ENCODE measurements at places on chromosomes 16 and 17. TPM values are rescaled to one million over a fixed set of nuclear protein-coding genes. Genes with fewer than 3 reads are reported as not detected.

Gene KRT17
- 1.9 TPM for total RNA-seq

Gene CLDN9
- 1.6 TPM for total RNA-seq

Gene PIGL
- 14.8 TPM for total RNA-seq

Gene TBC1D26
- total RNA-seq = 0.05 TPM

Gene OTOA
- not detected for total RNA-seq

Gene CLTC
- 221 TPM for total RNA-seq

Gene MPP3
- 7.1 TPM for total RNA-seq

GRCh38 chr17:19716108-19717030 lies at the start of gene SLC47A2:
SLC47A2 (minus strand) TSS chr17:19716584; CDS start chr17:19716555, 29 bp downstream.
- H3K36me3 ChIP-seq = no peaks in the 10 kb centered on the region
- H3K27ac ChIP-seq = no peak within 1 kb of the TSS
- peaks cover 3% of the 10 kb centered on the region for H3K4me1 ChIP-seq
- no peaks in the 10 kb centered on the region for H3K27me3 ChIP-seq

DNA sequence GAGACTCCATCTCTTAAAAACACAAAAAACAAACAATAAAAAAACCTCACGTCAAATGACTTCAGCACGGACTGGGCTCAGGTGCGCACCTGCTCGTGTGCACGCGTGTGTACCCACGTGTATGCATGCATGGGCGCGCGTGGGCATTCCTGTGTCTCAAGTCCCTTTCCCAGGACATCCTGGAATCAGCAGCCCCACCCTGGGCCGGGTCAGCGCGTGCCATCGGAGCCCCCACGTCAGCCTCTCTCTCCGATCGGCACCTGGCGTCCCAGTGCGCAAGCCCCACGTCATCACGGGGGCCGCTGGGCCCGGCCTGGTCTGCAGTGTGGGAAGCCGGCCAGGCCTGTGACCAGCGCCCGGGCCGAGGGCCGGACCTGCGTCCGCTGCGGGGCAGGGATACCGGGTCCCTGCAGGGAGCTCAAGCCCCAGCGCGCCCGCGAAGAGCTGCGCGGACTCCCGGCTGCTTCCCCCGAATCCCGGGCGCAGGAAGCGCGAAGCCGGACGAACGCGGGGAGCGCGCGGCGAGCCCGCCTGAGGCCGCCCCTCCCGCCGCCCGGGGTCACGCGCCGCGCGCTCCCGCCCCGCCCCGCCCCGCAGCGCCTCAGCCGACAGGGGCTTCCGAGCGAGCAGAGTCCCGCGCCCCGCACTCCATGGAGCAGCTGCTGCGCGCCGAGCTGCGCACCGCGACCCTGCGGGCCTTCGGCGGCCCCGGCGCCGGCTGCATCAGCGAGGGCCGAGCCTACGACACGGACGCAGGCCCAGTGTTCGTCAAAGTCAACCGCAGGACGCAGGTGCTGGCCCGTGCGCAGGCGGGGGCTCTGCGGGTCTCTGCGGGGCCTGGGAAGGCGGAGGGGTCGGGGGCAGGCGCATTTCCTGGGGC lies at the start of gene FN3K:
FN3K (plus strand) TSS at position 629 of the 880 bp plus-strand sequence; CDS start at position 651, 22 bp downstream.
- H3K4me1 ChIP-seq = no peaks in the 10 kb centered on the region
- H3K27ac ChIP-seq = peak within 1 kb of the TSS; percentile 76
- DNase-seq = no peak
- peak within 1 kb of the TSS; percentile 56 for H3K4me3 ChIP-seq

DNA sequence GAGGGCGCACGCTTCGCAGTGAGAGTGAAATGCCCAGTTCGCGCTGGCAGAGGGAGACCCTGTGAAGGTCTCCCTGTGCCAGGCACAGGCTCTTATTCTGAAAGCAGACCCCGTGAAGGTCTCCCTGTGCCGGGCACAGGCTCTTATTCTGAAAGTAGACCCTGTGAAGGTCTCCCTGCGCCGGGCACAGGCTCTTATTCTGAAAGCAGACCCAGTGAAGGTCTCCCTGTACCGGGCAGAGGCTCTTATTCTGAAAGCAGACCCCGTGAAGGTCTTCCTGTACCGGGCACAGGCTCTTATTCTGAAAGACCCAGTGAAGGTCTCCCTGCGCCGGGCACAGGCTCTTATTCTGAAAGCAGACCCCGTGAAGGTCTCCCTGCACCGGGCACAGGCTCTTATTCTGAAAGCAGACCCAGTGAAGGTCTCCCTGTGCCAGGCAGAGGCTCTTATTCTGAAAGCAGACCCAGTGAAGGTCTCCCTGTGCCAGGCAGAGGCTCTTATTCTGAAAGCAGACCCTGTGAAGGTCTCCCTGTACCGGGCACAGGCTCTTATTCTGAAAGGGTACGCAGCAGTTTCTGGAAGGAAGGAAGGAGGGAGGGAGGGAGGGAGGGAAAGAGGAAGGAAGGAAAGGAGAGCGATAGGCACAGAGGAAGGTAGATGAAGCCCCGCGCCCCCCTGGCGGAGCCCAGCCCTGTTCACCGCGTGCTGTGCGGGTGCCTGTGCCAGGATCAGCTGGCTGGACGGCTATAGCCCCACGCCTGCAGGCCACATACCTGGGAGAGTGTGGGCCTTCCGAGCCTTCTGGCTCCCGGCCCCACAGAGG lies 55.3 kb downstream of the WDR45B start:
- DNase-seq = no peak
- peaks cover 4% of the 10 kb centered on the region for H3K36me3 ChIP-seq
- H3K27me3 ChIP-seq = no peaks in the 10 kb centered on the region
- H3K27ac ChIP-seq = peak overlapping the region; percentile 78
- H3K4me3 ChIP-seq = peak overlapping the region; percentile 33

DNA sequence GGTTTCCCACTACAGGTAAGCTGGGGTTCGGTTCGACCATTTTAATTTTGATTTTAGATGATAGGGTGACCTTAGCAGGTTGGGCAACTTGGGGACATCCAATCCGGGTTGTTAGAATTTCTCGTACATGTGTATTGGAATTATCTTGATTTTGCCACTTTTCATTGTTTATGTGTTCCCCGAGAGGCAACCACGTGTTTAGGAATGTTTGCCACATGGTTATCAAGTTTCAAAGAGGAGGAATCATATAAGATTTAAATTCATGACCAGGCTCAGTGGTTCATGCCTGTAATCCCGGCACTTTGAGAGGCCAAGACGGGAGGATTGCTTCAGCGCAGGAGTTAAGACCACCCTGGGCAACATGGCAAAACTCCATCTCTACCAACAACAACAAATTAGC lies 10.0 kb upstream of the SLC47A1 start:
- H3K4me1 ChIP-seq = no peaks in the 10 kb centered on the region
- no peak for DNase-seq
- no peak overlapping the region for H3K4me3 ChIP-seq
- no peaks in the 10 kb centered on the region for H3K27me3 ChIP-seq

- peak overlapping the region; percentile 83 for H3K4me3 ChIP-seq
- H3K27ac ChIP-seq = peak overlapping the region; percentile 99
- DNase-seq = no peak
- H3K27me3 ChIP-seq = no peaks in the 10 kb centered on the region
- H3K36me3 ChIP-seq = peaks cover 16% of the 10 kb centered on the region
These were observed 18.6 kb downstream of the PRCD start for GRCh38 chr17:76558198-76559095.

DNA sequence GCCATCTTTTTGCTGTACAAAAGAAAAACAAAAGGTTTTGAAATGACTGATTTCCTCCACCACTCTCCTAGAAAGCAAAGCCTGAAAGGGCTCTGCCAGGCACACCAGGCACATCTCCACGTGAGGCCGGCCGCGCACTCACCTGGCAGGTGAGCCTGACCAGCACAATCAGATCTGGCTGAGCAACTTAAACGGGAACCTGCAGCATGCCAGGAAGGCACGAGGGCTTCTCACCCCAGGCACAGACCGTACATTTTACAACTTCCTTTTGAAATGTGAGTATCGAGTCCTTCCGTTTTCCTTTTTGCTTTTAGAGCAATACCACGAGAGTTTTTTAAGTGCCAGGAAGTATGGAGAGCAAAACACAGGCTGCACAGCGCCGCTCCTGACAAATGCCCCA lies 22.5 kb downstream of the SLC38A10 start:
- peaks cover 12% of the 10 kb centered on the region for H3K36me3 ChIP-seq
- no peaks in the 10 kb centered on the region for H3K4me1 ChIP-seq

- no peak for DNase-seq
- no peak overlapping the region for H3K27ac ChIP-seq
- H3K27me3 ChIP-seq = no peaks in the 10 kb centered on the region
- H3K4me1 ChIP-seq = peaks cover 24% of the 10 kb centered on the region
- H3K36me3 ChIP-seq = no peaks in the 10 kb centered on the region
These were observed 75.2 kb upstream of the KSR1 start for GRCh38 chr17:27381007-27381501.

GRCh38 chr17:82230609-82231311 lies 1.9 kb downstream of the SLC16A3 start:
- peaks cover 15% of the 10 kb centered on the region for H3K36me3 ChIP-seq
- peak overlapping the region; percentile 98 for H3K27ac ChIP-seq
- H3K4me3 ChIP-seq = peak overlapping the region; percentile 72
- DNase-seq = no peak

GRCh38 chr17:72756256-72756655 lies 336.2 kb downstream of the SLC39A11 start:
- H3K36me3 ChIP-seq = no peaks in the 10 kb centered on the region
- H3K27ac ChIP-seq = no peak overlapping the region
- no peak for DNase-seq
- no peaks in the 10 kb centered on the region for H3K4me1 ChIP-seq
- no peaks in the 10 kb centered on the region for H3K27me3 ChIP-seq

DNA sequence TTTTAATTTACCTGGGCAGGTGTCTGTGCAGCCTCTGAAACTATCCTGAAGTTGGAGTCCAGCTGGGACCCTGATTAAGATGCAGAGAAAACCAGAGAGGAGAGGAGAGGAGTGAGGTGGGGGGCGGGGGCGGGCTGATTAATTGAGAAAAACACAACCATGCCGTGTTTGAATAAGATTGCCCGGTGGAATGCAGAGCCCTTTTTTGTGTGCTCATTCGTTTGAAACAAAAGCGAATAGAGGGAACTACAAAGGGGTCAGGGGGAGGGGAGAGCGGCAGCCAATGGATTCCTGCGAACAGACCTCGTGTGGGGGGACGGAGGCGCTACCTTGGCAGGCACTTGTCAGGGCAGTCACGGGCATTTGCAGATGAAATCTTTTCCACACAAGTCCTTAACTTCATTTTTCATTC lies 355.8 kb downstream of the SOX9 start:
- H3K27ac ChIP-seq = peak overlapping the region; percentile 94
- peaks cover 73% of the 10 kb centered on the region for H3K4me1 ChIP-seq
- no peak for DNase-seq
- no peaks in the 10 kb centered on the region for H3K36me3 ChIP-seq
- peak overlapping the region; percentile 7 for H3K4me3 ChIP-seq

DNA sequence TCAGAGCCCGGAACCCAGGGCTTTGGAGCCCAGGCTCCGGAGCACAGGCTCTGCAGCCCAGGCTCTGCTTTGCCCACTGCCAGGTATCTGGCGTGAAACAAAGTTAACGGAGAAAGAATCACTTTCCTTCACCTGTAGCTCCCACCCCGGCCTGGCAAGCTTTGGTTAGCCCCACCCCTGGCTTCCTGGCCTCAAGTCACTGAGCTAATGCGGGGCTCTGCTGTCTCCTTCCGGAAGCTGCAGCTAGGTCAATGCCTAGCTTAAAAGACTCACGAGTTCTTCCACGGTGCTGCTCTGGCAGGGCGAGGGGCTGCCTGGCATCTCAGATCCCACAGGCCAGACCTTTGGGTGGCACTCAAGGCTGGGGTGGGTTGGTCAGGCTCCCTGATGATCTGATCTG lies 21.1 kb upstream of the SPPL2C start:
- no peak overlapping the region for H3K27ac ChIP-seq
- H3K27me3 ChIP-seq = no peaks in the 10 kb centered on the region

DNA sequence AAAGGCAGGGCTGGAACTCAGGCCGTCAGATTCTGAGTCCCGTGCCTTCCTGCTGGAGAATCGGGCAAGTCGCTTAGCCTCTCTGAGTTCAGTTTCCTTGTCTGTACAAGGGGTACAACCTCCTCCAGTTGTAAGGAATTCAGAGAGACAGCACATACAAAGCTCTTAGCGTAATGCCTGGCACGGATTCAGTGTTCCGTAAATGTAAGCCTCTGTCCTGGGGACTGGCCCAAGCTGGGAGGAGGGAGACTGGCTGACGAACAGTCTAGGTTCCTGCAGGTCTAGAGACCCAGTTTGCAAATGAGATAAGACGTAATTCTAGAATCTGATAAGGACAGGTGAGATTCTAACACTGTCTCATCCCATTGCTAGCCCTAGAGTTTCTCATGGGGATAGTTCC lies 9.9 kb downstream of the METTL22 start:
- no peak overlapping the region for H3K4me3 ChIP-seq
- H3K27me3 ChIP-seq = no peaks in the 10 kb centered on the region
- H3K36me3 ChIP-seq = peaks cover 5% of the 10 kb centered on the region
- H3K27ac ChIP-seq = no peak overlapping the region
- DNase-seq = no peak
- no peaks in the 10 kb centered on the region for H3K4me1 ChIP-seq

GRCh38 chr17:62562656-62563055 lies 64.8 kb upstream of the MRC2 start:
- no peak overlapping the region for H3K27ac ChIP-seq
- H3K27me3 ChIP-seq = no peaks in the 10 kb centered on the region
- no peak for DNase-seq
- H3K4me1 ChIP-seq = peaks cover 8% of the 10 kb centered on the region
- 0 out of 2 replicates have a peak, but pooled peaks cover 4% of the 10 kb centered on the region for H3K36me3 ChIP-seq
- no peak overlapping the region for H3K4me3 ChIP-seq

GRCh38 chr17:48722201-48722907 lies at the start of gene PRAC1:
PRAC1 (minus strand) TSS chr17:48722518; CDS start chr17:48722392, 126 bp downstream.
- no peak within 1 kb of the TSS for H3K4me3 ChIP-seq
- H3K36me3 ChIP-seq = no peaks in the 10 kb centered on the region
- no peak for DNase-seq
- no peak within 1 kb of the TSS for H3K27ac ChIP-seq

GRCh38 chr17:17849147-17849820 lies 12.5 kb upstream of the SREBF1 start:
- H3K27ac ChIP-seq = 0 out of 2 replicates have a peak overlapping the region, but pooled peaks have one; percentile 3
- no peak overlapping the region for H3K4me3 ChIP-seq
- peaks cover 13% of the 10 kb centered on the region for H3K4me1 ChIP-seq
- no peaks in the 10 kb centered on the region for H3K36me3 ChIP-seq
- DNase-seq = no peak
- no peaks in the 10 kb centered on the region for H3K27me3 ChIP-seq

GRCh38 chr17:42031584-42031983 lies 11.7 kb downstream of the NKIRAS2 start:
- H3K36me3 ChIP-seq = no peaks in the 10 kb centered on the region
- no peaks in the 10 kb centered on the region for H3K4me1 ChIP-seq
- no peak overlapping the region for H3K4me3 ChIP-seq
- H3K27me3 ChIP-seq = no peaks in the 10 kb centered on the region
- no peak overlapping the region for H3K27ac ChIP-seq

GRCh38 chr17:69503711-69504110 lies 89.2 kb downstream of the MAP2K6 start:
- DNase-seq = no peak
- H3K4me3 ChIP-seq = no peak overlapping the region
- no peak overlapping the region for H3K27ac ChIP-seq
- H3K4me1 ChIP-seq = peaks cover 25% of the 10 kb centered on the region
- H3K36me3 ChIP-seq = no peaks in the 10 kb centered on the region
